Kidney (tissue), 22 donors: ENCODE measurements at places on chromosomes 3 and 15. TPM values are rescaled to one million over a fixed set of nuclear protein-coding genes. Genes with fewer than 3 reads are reported as not detected.

DNA sequence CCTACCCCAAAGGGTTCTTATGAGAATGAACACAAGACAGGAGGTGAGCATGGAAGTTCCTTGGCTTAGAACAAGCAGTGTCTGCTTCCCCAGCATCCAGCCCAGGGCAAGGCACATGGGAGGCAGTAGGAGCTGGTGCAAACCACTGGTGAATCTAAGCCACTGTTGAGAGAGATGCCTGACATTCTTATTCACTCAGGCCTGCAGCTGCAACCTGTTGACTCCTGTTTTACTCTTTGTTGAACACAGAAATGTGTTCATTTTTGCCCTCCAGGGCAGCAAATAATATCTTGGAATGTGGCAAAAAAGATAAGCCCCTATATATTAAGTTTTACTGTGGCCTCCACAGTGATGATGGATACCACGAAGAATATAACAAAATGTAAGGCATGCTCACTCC is 8.9 kb upstream of the PAK6 start:
- DNase-seq: no peak
- no peaks in the 10 kb centered on the region for H3K4me1 ChIP-seq
- no peaks in the 10 kb centered on the region for H3K27me3 ChIP-seq
- no peaks in the 10 kb centered on the region for H3K36me3 ChIP-seq

DNA sequence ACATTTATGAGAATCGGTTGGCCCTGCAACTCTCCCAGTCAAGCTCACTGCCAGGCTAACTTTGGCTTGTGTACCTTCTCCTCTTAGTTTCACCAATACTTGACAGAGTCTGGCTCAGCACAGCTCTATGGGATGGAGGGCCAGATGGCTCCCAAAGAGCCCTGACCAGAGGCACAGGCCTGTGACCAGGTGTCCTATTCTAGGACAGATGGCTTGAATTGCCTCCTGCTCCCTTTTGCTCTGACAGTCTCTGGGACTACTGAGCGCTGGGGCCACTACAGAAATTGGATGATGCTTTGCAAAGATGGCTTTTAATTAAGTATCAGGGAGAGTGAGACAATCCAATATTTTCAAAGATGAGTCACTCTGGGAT is 10.3 kb upstream of the ARID3B start:
- H3K27me3 ChIP-seq: no peaks in the 10 kb centered on the region
- no peak overlapping the region for H3K27ac ChIP-seq
- H3K4me1 ChIP-seq: no peaks in the 10 kb centered on the region
- no peaks in the 10 kb centered on the region for H3K36me3 ChIP-seq
- DNase-seq: no peak
- H3K4me3 ChIP-seq: no peak overlapping the region

DNA sequence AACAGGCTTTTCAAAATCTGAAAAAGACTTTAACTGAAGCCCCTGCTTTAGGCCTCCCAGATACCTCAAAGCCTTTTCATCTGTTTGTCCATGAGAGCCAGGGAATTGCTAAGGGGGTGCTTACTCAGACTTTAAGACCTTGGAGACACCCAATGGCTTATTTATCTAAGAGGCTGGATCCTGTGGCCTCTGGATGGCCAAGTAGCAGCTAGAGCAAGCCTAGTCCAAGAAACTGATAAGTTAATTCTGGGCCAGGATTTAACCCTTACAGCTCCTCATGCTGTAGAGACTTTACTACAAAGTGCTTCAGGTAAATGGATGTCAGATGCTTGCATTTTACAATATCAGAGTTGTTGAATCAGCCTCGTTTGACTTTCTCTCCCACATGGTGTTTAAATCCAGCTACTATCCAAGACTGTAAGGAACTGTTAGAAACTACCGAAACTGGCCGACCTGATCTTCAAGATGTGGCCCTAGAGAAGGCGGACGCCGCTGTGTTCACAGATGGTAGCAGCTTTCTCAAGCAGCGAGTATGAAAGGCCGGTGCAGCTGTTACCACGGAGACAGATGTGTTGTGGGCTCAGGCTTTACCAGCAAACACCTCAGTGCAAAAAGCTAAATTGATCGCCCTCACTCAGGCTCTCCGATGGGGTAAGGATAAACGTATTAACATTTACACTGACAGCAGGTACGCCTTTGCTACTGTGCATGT is 3.3 kb downstream of the DET1 start:
- no peak overlapping the region for H3K4me3 ChIP-seq
- no peaks in the 10 kb centered on the region for H3K27me3 ChIP-seq
- no peak overlapping the region for H3K27ac ChIP-seq
- H3K36me3 ChIP-seq: no peaks in the 10 kb centered on the region
- DNase-seq: no peak

- no peaks in the 10 kb centered on the region for H3K4me1 ChIP-seq
- H3K4me3 ChIP-seq: no peak overlapping the region
- no peaks in the 10 kb centered on the region for H3K27me3 ChIP-seq
- H3K36me3 ChIP-seq: no peaks in the 10 kb centered on the region
Observed at GRCh38 chr3:71548705-71549384, 34.7 kb downstream of the FOXP1 start.

Gene LRRC2
- 7.5 TPM for total RNA-seq

Gene MNS1
- 5.6 TPM for total RNA-seq

Gene SLCO3A1
- total RNA-seq: 59.4 TPM

Gene ZNF148
- total RNA-seq: 74.4 TPM
